Vagina (tissue), 2 donors: ENCODE measurements at places on chromosomes 12 and 14. TPM values are rescaled to one million over a fixed set of nuclear protein-coding genes. Genes with fewer than 3 reads are reported as not detected.

Gene MYRFL
- not detected for total RNA-seq

Gene ARID2
- total RNA-seq, result 39.0 TPM

DNA sequence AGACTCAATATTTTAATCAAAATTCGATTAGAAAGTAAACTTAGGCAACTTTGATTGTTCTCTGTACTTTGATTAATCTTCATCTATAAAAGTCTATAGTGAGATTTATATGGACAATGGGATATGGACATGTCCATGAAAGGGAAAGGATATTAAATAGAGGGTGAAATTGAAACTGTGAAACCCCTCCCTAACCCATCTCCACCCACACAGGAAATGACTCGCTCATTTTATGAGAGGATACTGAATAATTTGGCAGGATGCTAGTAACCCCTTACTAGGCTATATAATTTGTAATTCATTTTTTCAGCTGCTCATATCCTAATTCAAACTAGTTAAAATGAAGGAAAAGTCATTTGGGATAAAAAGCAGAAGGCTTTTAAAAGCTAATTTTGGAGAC is 328.0 kb upstream of the ATP2B1 start:
- no peak for DNase-seq

DNA sequence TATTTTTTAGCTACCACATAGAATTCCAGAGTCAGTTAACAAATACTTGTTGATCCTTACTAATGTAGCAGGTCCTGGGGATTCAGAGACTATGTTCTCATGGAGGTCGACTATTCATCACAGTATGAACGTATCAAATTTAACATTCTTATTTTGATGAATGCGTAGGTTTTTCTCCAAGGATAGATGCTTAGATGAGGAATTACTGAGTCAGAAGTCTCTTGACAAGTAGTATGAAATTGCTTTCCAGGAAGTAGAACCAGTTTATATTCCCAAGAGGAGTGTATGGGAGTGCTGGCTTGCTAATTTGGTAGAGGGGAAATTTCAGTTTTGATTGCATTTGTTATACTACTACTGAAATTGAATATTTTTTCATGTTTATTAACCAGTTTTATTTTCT is 42.8 kb upstream of the CRADD start:
- no peak for DNase-seq

- no peak for DNase-seq
These were observed 14.0 kb downstream of the RNF34 start for GRCh38 chr12:121413917-121414316.

DNA sequence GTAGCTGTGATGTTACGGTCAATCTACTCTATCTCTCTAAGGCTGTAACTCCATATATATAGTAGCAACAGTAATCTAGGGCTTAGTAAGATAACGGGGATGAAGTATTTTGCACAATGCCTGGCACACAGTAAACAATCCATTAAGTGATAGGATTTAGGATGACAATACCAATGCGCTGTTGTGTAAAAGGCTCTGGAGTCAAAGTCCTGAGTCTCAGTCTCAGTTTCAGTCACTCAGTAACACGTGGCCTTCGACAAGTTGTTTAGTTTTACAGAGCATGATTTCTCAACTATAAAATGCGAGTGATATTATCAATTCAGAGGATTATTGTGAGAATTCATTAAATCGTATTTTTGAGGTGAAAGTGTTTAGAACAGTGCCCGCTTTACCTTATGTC is 162.4 kb downstream of the GARIN6 start:
- no peak for DNase-seq

- DNase-seq, result no peak
These were observed 35.3 kb upstream of the ANKRD9 start for GRCh38 chr14:102544747-102545460.

- no peak for DNase-seq
These were observed 456.9 kb downstream of the BCAT1 start for GRCh38 chr12:24491968-24492367.

DNA sequence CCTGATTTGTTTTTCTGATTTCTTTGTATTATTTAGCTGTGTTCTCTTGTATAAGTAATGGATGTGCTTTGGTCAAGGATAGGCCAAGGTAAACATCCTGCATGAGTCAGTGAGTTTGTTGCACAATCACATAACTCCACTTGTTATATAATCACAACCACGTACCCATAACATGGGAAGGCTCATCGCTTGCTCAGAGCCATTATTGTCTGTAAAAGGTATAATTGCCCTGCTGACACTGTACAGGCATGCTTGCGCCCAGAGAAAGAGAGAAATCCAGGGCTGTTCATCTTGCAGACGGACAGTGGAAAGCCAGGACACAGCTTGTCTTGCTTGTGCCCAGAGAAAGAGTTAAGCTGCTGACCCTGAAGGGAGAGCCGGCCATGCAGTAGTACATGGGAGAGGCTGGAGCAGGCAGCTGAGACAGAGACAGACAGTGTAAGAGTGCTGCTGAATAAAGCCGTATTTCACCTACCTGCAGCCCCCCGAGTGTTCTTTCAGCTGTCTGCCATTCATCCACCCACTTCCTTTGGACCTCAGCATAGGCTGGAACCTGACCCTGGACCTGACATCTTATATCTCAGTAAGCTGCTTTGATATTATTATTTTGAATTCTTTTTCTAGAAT is 174.7 kb upstream of the DAAM1 start:
- no peak for DNase-seq

DNA sequence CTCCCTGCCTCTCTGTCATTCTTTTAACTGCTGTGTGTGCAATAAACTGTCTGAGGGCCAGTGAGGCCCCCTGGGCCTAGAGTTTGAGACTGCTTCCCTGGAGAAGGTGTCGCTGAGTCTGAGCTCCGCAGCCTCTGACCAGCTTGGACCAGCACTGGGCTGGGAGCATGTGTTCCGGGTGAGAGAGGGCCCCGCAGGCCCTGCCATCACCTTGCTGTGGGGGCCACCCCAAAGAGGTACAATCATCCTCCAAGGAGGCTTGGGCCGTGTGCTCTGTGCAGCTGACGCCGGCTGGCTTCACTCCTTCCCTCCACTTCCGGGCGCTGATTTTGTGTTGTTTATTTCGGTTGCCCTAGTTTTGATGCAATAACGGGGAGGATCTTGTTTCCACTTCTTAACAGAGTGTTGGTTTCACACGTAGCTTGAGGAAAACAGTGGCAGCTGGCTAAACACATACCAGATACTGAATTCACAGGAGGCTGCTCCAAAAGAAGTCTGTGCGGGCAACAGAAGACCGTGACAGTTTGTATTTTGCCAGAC is 121.6 kb downstream of the TMEM132C start:
- DNase-seq, result no peak

GRCh38 chr14:69612783-69613130 is 1.4 kb downstream of the SUSD6 start:
- DNase-seq, result no peak
